ENCODE measurements at places on chromosomes 2 and 18.
A peak's percentile ranks its signal among the peaks of the same experiment; 100 is the strongest.

GRCh38 chr2:45755585-45756335, 104.3 kb downstream of the PRKCE start:
- H3K27ac ChIP-seq = no peak overlapping the region
- no peak for DNase-seq
- no peaks in the 10 kb centered on the region for H3K4me1 ChIP-seq
- H3K4me3 ChIP-seq = no peak overlapping the region
- no peaks in the 10 kb centered on the region for H3K36me3 ChIP-seq
- H3K27me3 ChIP-seq = no peaks in the 10 kb centered on the region

- H3K4me3 ChIP-seq = no peak overlapping the region
- H3K27ac ChIP-seq = no peak overlapping the region
- no peaks in the 10 kb centered on the region for H3K36me3 ChIP-seq
- no peak for DNase-seq
- no peaks in the 10 kb centered on the region for H3K4me1 ChIP-seq
Observed at GRCh38 chr2:216308576-216308975, 63.7 kb downstream of the MARCHF4 start.

GRCh38 chr2:160583146-160583535, 89.5 kb upstream of the RBMS1 start:
- H3K27me3 ChIP-seq = no peaks in the 10 kb centered on the region
- peak; percentile 42 for DNase-seq
- no peak overlapping the region for H3K4me3 ChIP-seq
- peak overlapping the region; percentile 20 for H3K27ac ChIP-seq

DNA sequence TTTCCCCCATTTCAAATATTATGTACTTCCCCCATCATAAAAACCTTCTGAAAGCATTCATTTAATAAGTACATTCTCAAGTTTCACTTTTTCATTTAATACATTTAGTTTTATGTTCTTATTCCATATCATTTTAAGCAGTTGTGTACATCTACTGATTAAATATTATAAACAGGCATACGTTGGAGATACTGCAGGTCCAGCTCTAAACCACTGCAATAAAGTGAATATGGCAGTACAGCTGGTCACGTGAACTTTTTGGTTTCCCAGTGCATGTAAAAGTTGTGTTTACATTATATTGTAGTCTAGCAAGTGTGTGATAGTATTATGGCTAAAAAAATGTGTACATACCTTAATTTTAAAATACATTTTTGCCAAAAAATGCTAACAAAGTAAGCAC, 48.7 kb downstream of the TET3 start:
- H3K4me3 ChIP-seq = no peak overlapping the region
- no peak for DNase-seq
- H3K27ac ChIP-seq = no peak overlapping the region
- H3K36me3 ChIP-seq = no peaks in the 10 kb centered on the region

GRCh38 chr2:197292619-197293018, 18.0 kb downstream of the ANKRD44 start:
- no peaks in the 10 kb centered on the region for H3K36me3 ChIP-seq
- H3K27me3 ChIP-seq = no peaks in the 10 kb centered on the region
- DNase-seq = no peak
- no peak overlapping the region for H3K4me3 ChIP-seq
- H3K4me1 ChIP-seq = peaks cover 14% of the 10 kb centered on the region

Data from left lung (tissue), 14 donors.